RPMI8226 (cell line): ENCODE measurements at places on chromosomes 5 and 9.

DNA sequence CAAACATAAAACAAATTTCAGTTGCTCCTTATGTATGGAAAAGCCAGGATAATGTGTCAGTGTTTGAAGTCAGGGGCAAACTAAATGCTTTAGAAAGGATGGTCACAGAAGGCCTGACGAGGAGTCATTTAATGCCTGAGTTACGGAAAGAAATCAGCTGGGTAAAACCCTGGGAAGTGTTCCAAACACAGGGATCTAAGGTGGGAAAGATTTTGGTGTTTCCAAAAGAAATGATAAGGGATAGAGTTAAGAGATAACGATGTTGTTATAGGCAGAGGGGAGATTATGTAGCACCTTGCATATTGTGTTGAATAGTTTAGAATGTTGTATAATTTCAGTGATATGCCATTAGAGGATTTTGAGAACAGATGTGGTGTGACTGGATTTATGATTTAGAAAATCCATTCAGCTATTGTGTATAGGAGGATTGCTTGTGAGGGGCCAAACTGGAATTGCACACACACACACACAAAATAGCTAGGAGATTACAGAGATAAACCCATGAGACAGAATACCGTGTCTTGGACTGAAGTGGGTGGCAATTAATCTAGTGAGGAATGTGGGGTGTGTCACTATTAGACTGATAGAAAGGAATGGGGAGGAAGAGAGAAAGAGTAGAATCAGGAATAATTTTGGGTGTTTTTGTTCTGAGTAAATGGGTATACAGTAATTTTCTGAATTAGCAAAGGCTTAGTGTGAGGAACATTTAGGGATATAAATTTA, 274.2 kb upstream of the DAB2 start:
- no peak for DNase-seq

DNA sequence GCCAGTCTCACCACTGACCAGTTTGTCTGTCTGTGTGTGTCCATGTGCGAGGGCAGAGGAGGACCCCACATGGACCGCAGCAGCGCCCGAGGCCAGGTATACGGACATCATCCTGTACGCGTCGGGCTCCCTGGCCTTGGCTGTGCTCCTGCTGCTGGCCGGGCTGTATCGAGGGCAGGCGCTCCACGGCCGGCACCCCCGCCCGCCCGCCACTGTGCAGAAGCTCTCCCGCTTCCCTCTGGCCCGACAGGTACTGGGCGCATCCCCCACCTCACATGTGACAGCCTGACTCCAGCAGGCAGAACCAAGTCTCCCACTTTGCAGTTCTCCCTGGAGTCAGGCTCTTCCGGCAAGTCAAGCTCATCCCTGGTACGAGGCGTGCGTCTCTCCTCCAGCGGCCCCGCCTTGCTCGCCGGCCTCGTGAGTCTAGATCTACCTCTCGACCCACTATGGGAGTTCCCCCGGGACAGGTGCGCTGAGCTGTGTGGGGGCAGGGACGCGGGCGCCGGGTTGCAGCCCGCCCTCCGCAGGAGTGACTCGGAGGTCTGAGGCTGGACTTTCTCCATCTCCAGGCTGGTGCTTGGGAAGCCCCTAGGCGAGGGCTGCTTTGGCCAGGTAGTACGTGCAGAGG, 6.5 kb downstream of the FGFR4 start:
- no peak for DNase-seq

- DNase-seq, result no peak
These were observed 243.4 kb downstream of the EBF1 start for GRCh38 chr5:158856291-158856690.

GRCh38 chr9:20002011-20002410, 213.2 kb upstream of the SLC24A2 start:
- DNase-seq, result no peak

DNA sequence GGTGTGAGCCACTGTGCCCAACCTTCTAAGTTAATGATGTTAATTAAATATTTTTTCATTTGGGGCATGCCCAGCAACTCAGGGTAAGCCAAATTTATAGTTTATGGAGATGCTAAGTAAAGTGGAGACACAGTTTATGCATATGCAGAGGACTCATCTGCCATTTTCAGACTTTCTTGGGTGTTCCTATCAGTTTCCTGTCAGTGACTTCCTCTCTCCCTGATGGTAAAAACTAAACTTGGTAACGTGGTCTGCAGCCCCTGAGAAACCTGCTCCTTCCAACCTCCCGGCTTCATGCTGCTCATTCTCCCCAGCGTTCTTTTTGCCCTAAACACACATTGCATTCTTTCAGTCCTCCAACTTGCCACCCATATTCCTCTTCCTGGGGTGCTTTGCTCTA, 48.4 kb upstream of the TUT7 start:
- no peak for DNase-seq

- no peak for DNase-seq
These were observed 127.5 kb downstream of the ARRDC3 start for GRCh38 chr5:91255396-91256141.

DNA sequence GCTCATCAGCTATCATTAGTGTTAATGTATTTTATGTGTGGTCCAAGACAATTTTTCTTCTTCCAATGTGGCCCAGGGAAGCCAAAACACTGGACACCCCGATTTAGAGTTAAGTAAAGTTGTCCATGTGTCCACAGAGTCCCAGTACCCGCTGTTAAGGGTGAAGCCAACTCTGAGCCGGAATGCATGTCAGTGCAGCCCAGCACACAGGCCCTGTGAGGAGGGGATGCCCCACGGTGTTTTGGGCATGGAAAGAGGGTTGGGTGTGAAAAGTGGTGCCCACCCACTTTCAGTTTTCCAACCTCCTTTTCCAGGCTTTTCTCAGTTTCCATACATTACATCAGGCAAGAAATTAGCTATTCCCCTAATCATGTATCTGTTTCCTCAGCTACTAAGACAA, 24.4 kb downstream of the SHC3 start:
- DNase-seq, result no peak

- no peak for DNase-seq
These were observed 118.9 kb downstream of the PDZD2 start for GRCh38 chr5:31757806-31758205.

DNA sequence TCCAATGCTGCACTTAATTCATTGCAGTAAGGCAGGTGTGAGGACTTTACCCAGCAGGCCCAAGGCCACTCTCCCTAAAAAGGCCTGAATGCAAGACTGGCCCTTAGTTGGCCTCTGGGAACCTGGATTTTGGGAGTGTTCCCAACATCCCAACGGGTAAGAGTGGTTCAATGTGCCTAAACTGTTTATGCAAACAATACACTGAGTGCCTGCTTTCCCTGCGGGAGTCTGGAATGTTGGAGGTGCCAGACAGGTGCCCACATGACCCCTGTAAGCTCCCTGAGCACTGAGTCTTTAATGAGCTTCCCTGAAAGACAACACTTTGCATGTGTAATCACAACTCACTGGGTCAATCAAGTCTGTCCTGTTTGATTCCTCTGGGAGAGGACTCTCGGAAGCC, 37.4 kb downstream of the NSUN2 start:
- DNase-seq, result no peak

DNA sequence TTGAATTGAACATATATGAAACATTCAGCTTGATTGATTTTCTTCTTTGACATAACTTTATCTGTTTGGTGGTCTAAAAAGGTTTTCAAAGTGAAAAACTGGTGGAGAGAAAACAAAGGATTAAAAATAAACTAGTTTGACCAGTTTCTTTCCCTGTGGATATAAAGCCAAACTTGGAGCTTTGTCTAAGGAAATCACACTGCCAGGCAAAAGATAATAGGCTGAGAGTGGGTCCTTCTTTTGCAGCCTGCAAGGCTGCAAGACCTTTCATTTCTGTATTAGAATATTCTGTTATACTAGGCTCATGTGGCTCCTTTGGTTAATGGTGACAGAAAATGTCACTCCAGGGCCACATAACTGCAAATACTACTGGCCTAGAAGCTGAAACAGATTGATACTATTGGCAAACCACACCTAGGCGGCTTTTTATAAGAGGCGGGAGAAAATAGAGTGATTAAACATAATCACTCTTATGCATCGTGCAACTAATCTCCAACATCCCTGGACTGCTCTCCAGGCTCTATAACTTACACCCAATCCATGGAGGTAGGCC, 129.1 kb upstream of the ZNF462 start:
- DNase-seq, result no peak

- no peak for DNase-seq
These were observed 157.2 kb upstream of the RETREG1 start for GRCh38 chr5:16773991-16774390.

DNA sequence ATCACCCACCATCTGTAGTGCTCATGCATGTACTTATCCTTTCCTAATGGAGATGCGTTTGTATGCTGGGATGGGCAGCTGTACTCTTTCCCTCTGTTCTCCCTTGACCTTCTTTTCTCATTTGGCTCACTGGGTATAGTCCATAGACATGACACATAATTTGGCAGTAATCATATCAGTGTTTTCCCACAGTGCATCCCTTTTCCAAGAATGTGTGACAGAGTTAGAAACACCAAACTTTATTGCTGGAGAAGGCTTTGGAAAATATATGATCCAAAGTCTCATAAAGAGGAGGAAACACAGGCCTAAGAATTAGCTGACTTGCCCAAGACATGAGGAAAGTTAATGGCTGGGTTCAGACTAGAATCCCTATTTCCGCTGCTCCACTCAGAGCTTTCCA, 1233.4 kb upstream of the DMAC1 start:
- no peak for DNase-seq

DNA sequence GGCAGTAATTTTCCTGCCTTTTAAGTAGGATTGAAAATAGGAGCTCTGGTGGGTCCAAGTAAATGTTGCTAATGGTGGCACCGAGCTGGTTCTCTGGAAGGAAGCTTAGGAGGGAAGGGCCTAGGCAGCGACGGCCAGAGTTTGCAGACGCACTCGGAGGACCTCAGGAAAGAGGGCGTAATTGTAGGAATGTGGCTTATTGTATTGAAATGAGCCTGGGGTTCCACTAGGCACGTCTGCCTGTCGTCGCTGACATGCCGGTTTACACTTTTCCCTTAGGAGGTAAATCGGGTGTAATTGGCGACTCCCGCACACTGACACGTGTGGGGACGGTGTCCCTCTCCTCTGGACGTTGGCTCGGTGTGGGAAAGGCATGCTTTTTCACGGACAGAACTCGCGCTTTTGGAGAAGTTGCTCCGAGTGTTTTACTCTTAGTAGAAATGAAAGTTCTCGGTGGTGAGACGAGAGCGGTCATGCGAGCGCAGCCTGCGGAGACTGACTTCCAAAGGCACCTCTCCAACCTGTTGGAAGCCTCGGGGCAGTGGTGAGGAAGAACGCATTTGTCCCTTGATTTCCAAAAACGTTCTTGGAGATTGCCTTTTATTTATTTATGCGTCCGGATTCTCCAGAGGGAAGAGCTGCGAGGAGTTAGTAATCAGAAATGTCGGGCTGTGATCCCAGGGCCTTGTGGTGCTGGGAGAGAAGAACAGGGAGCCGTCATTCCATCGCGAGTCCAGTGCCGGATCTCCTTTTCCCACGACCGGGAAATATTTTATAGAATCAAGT, 1.3 kb downstream of the NR4A3 start:
- peak; percentile 30 for DNase-seq

DNA sequence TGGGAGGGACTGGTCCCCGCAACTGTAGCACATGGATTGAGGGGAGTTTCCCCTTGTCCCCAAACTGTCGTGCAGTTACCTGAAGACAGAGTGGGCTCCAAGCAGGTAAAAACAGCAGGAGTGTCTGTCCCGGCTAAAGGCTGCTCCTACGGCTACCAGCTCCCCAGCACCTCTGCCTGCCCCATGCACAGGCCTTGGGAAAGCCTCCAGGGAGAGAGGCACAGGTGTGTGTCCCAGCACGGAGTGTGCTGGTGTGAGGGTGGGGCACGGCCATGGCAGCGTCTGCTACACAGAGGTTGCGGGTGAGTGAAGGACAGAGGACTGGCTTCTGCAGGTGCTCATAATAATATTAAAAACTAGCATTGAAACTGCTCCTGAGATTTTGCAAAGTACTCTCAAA, 30.4 kb downstream of the STC2 start:
- DNase-seq, result no peak
